ENCODE measurements at places on chromosomes 12 and 14. TPM values are rescaled to one million over a fixed set of nuclear protein-coding genes. Genes with fewer than 3 reads are reported as not detected.

Gene PMCH
- not detected for total RNA-seq

Gene MORN3
- not detected for total RNA-seq

DNA sequence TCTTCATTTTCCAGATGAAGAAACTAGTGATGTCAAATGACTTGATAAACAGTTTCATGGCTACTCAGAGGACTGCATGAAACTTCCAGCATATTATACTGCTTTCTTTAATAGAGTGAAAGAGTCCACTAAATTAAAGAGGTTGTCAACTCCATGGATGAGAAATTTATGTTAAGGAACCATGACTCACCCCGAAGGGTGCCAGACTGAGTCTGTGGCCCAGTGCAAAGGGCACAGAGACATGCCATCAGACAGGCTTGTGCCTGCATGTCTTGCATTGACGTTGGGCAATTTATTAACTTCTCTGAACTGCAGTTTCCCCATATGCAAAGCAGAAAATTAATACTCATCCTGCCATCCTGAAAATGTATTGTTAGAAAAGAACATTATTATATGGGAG is 382.4 kb downstream of the APAF1 start:
- DNase-seq, result no peak

DNA sequence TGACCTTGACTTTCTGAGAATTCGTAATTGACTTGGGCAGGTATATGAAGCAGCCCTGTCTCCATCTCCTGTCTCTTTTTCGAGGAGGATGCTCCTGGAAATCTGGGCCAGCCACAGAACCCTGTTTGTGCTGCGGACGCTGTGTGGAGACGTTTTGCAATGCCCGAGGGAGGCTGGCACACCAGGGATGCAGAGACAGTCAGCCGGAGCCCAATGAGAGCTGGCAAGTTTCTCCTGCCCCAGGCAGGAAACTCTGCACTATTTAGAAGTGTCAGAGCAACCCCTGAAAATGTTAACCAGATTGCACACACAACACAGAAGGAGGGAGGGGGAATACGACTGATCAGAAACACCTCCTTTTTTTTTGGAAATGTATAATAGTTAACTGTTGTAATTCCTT is 103.2 kb upstream of the DYRK2 start:
- no peak for DNase-seq

GRCh38 chr14:65229748-65230728 is 127.7 kb upstream of the MAX start:
- no peak for DNase-seq

DNA sequence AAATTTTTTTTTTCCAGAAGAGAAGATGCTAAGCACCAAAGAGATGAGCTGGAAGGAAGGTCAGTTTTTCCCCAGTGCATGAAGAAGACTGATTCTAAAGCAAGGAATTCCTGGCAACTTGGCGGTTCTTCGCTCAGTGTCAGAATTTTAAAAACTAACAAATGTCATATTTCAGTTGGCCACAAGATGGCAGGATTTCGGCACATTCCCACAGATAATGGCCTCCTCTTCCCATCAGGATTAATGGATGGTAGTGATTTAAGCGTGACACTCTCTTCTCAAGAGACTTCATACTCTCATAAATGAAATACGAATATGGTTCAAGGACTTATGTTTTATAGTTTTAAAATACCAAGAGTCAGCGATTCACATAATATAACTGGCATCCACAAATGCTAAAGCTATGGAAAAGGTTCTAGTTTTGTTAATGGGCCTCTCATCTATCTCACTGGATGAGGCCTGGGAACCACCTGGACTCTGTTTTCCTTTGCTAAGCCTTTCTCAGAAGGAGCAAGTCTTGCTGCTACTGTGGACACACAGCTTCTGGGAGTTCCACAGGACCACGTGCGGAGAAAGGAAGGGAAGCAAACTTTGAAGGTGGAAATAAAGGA is 46.1 kb upstream of the PTPRO start:
- DNase-seq, result no peak

- no peak for DNase-seq
Measured at GRCh38 chr14:76937181-76938091, 91.1 kb downstream of the IRF2BPL start.

DNA sequence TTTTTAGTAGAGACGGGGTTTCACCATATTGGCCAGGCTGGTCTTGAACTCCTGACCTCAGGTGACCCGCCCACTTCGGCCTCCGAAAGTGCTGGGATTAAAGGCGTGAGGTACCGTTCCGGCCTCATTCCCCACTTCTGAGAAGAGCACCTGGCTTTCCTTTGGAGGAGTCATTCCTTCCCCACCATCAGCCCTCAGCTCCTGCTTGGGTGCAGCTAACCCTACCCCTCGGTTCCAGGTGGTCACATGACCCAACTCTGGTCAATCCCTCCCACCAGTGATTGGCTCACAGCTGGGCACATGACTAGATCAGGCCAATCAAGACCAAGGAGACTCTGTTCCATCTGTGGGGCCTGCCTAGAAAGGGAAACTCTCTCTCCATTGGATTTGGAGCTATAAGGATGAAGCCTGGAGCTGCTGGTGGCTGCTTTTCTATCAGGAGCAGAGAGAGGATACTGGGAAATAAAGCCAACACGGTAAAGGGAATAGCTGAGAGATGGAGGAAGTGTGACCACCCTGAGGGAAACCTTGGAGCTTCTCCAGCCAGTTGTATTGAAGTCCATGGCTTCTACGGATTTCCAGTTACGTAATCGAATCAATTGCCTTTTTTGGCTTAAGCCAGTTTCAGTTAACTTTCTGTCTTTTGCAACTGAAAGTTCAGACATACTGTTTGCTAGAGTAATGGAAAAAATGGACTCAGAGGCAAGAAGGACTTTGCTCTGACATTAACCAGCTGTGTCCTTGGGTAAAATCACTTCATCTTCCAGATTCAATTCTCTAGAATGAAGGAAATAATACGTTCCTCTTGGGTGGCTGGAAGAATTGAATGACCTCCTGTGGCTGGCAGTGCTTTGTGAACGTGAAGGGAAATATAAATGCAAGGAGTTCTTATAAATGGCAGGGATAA is 19.7 kb upstream of the IFT81 start:
- DNase-seq, result no peak

DNA sequence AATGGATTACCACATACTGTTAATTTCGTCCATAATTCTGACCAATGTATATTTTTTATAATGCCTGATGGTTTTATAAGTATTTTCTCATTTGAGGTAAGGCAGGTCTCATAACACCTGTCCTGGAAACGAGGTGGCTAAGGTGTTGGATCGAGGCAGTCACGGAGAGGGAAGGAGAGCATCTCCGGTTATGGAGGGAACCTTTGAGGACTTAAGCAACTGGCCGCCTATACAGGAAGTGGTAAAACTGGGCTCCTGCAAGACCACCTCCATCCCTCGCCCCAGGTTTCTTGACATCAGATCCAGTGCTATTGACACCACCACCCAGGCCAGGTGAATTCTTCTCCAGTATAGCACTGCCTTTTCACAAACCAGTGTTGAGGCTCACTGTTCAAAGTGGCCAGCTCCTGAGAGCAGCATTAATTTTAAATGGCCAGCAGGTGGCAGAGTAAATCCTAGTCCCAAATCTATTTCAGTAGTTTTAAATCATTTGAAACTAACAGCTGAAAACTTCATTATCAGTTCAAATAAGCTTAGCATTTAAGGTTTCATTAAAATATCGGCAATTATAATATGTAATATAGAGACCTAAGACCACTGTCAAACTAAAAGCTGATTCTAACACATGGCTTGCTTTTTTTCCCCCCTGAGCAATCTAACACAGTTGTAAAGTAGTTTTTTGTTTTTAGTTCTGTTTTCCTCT is 100.8 kb downstream of the PPM1A start:
- no peak for DNase-seq

Measured in omental fat pad (tissue), 4 donors.